ENCODE measurements at places on chromosomes 6 and 20. TPM values are rescaled to one million over a fixed set of nuclear protein-coding genes. Genes with fewer than 3 reads are reported as not detected.

- no peak for DNase-seq
Observed at GRCh38 chr6:106885679-106886078, 88.8 kb downstream of the CD24 start.

DNA sequence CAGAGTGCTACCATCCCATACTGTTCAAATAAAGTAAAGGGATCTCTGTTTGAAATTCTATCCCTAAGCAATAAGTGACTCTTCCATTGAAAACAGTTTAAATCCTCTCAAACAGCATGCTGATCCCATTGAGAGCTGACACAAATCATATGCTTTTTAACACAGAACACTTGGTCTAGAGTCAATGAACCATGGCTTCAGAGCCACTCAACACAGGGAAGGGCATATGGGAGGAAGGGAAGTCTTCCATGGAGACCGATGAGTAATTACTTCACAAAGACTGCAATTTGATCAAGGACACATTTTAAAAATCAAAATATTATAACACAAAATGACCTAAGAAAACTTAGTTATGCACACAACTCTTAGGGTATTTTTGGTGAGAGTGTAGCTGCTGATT, 1073.0 kb upstream of the MAP3K7 start:
- no peak for DNase-seq

GRCh38 chr6:26142026-26142425, 54.8 kb downstream of the HFE start:
- no peak for DNase-seq

The RHAG gene
- polyA plus RNA-seq = 2.0 TPM

DNA sequence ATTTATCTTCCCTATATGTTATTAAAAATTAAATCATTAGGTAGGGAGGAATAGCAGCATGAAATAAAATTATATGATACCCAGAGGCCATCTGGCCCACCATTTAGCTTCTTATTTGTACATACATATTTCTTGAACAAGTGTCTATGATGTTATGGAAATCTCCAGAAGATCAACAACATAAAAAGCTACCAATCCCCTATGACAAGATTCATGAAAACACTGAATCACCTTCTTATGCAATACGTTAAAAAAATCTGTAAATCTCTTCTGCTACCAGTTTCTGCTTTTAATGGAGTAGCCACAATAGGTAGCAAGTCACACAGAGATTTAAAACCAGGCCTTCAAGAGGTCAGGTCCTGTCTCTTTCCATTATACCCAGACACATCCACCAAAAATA, 125.8 kb upstream of the ENPP5 start:
- no peak for DNase-seq

The ENPP4 gene
- 12.7 TPM for polyA plus RNA-seq

DNA sequence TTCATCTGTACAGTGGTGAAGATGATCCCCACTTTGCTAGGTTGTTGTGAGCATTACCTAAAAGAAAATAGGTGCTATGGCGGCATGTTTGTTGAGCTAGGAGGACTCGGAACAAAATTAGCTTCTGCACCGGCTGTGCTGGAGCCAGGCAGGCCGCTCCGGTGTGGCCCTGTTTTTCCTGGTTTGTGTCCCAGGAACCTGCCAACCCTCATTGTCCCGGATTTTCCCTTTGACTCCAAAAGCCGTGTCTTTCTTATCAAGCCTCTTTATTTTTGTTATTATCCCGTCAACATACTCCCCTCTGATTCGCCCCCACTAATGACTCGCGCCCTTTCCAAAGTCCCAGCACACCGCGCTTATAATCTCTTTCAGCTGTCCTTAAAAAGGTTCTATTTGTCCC, 117.0 kb downstream of the MYLK4 start:
- no peak for DNase-seq

- no peak for DNase-seq
Observed at GRCh38 chr20:61956396-61957342, 109.0 kb downstream of the TAF4 start.
